ENCODE measurements at places on chromosomes 11 and 22. TPM values are rescaled to one million over a fixed set of nuclear protein-coding genes. Genes with fewer than 3 reads are reported as not detected.

The PMM1 gene
- total RNA-seq = 22.9 TPM

The TSKU gene
- 14.6 TPM for total RNA-seq

The PRG3 gene
- 0.41 TPM for total RNA-seq

The SMIM35 gene
- total RNA-seq = not detected

The MS4A3 gene
- 0.62 TPM for total RNA-seq

The GRK3 gene
- total RNA-seq = 8.5 TPM

The CLMP gene
- total RNA-seq = 34.7 TPM

The NPAS4 gene
- 1.4 TPM for total RNA-seq

The CCDC157 gene
- total RNA-seq = 5.4 TPM

The ZBTB3 gene
- 7.5 TPM for total RNA-seq

The SYNGR1 gene
- 20.0 TPM for total RNA-seq

The CLDN5 gene
- 147 TPM for total RNA-seq

The MPZL2 gene
- total RNA-seq = 27.2 TPM

DNA sequence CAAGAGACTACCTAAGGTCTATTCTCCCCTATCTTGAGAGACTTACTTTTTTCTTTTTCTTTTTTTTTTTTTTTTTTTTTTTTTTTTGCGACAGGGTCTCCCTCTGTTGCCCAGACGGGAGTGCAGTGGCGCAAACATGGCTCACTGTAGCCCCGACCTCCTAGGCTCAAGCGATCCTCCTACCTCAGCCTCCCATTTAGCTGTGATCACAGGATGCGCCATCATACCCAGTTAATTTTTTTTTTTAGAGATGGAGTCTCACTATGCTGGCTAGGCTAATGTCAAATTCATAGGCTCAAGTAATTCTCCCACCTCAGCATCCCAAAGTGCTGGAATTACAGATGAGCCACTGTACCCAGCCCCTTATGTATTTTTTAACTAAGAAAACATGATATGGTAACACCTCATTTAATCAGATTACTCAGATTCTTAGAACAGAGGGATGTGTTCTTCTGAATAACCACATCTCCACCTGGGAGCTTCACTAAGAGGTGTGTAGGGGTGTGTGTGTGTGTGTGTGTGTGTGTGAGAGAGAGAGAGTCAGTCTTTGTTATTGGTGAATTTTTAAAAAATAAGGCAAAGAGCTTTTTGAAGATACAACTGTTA lies 102.9 kb downstream of the USP35 start:
- no peak for DNase-seq

DNA sequence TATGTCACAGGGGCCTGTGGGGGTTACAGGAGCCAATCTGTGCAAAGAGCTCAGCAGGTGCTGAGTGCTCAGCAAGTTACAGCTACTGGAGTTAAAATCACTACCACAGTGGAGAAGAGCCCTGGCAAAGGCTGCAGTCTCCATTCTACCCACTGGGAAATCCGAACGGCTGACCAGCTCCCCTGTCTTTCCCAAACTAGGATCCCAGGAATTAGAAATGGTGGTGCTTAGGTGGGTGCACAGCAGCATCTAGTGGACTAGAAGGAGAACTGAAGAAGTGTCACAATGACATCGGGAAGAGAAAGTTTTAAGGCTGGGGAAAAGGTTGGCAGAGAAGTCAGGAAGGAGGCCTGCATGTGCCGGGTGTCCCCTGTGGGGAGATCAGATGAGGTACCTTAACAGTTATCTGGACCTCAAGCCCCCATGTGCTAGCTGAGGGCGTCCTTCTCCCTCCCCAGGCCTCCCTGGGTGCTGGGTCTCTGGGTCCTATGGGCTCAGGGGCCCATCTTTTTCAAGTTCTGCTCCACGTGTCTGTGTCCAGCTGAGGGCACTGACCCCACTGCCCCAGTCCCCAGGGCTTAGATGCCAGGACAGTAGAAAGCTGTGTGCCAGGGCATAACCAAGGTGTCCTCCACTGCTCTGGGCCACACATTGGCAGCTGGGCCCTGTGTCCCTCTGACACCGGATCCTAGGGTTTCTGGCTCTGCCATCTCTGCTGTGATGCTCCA lies 1.9 kb downstream of the PIWIL3 start:
- peak; percentile 60 for DNase-seq

GRCh38 chr11:11313426-11313825 lies 39.6 kb downstream of the CSNK2A3 start:
- no peak for DNase-seq

DNA sequence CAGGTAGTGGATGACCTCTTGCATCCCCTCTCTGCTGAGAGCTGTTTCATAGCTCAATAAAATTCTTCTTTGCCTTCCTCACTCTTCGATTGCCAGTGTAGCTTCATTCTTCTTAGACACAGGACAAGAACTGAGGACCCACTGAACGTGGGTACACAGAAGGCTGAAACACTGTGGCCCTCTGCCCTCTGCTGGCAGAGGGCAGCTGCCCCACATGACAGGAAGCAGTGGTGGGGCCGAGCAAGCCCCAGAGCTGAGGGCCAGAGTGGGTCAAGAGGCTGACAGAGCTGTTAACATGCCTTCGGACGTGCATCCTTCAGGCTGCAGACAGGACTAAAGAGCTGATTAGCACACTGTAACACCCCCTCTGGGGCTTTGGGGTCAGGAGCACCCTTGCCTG lies 15.6 kb downstream of the SMC1B start:
- peak; percentile 7 for DNase-seq

DNA sequence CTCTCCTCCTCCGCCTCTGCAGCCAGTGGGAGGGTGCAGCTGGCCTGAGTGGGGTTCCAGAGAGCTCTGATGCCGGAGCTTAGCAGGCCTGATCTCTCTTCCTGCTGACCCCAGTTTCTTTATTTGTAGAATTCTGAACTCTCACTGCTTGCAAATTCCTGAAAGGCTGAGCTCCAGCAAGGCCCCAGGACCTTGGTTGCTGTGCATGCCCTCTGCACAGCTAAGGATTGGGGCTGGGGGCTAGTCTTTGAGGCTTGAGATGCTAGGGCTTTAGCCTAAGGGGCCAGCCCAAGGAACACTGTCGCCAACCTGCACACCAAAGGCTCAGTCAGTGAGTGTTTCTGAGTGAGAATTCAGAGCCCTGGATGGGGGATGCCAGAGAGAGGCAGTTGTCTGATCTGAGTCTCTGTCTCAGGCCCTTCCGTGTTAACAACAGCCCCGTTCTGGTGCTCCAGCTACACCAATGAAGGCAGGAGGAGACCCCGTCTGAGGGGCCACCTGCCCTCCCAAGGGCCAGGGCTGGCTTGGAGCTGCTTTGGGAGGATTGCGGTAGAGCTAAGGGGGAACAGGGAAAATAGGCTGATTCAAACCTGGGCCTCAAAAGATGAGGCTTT lies 106.0 kb upstream of the LMO1 start:
- no peak for DNase-seq

- DNase-seq = no peak
Observed at GRCh38 chr22:35305525-35306070, 5.9 kb downstream of the TOM1 start.

GRCh38 chr11:106280036-106280435 lies 202.6 kb downstream of the AASDHPPT start:
- no peak for DNase-seq

DNA sequence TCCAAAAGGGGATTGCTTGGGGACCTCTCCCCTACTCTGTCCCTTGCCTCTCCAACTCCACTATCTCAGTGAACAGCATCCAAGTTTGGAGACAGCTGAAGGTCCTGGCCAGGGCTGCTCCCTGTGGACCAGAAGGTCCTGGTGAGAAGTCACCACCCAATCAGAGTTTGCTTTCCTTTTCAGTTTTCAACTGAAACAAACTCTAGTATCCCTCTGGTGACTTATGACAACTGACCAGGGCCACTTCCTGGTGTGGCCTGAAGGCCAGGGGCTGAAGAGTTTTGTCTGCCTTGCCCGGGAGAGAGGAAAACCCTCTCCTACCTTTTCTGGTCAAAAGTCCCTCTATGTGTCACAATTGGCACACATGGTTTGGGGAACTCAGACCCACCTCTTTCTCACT lies 5.1 kb downstream of the JAML start:
- DNase-seq = no peak

GRCh38 chr11:3203221-3204043 lies 15.2 kb downstream of the MRGPRG start:
- DNase-seq = peak; percentile 10

DNA sequence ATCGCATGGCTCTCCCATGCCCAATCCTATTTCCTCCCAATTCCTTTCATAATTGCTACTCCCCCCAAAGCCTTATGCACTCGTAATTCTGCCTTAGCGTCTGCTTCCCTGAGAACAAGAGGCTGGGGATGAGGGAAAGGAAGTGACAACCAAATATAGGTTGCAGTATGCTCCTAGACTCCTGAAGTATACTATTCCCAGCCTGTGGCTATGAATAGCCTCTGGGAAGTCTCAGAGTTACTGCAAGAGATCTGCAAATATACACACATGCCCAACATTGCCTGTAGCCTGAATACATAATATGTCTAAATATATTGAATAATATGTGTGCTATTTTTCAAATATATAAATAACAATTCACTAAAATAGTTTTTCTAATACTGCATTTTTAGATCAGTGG lies 96.1 kb upstream of the CD44 start:
- peak; percentile 52 for DNase-seq

- no peak for DNase-seq
Observed at GRCh38 chr11:120945042-120945441, 78.9 kb upstream of the TBCEL start.

- no peak for DNase-seq
Observed at GRCh38 chr11:116515664-116516184, 257.1 kb downstream of the BUD13 start.

DNA sequence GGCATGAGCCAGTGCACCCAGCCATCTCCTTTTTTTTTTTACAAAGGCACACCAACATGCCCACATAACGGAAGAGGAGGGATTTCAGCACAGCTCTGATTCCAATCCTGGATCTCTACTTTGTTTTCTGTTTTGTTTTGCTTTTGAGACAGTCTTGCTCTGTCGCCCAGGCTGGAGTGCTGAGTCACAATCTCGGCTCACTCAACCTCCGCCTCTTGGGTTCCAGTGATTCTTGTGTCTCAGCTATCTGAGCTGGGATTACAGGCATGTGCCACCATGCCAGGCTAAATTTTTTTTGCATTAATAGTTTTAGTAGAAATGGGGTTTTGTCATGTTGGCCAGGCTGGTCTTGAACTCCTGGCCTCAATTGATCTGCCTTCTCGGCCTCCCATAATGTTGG lies 28.1 kb downstream of the VSTM5 start:
- no peak for DNase-seq

DNA sequence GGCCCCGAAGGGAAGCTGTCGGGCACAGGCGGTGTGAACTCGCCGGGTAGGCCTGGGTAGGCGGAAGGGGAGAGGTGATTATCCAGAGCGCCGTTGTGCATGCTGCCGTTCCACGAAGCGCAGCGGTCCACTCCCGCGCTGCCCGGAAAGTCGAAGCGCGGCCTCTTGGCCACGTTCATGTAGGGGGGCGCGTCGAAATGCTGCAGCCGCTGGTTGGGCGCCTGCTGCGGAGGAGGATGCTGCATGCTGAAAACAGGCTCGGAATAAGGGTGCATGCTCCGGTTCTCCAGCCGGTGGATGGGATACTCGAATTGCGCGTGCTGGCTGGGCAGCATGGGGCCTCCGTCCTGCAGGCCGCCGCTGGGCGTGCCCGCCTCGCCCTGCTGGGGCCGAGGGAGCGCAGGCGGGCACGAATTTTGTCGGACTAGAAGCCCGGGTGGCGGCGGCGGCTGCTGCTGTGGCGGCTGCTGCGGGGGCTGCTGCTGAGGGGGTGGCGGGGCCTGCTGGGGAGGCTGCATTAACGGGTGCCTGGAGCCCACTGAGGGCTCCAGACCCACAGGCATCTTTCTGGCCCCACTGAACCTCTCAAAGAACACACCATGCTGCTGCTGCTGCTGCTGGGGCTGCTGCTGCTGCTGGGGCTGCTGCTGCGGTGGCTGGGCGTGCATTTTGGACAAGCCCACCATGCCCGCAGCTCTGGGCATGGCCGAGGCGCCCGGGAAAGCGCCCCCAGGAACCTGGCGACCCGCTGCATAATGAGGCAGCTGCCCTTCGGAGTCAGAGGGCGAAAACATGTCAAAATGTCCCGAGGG lies 2.3 kb downstream of the MN1 start:
- peak; percentile 57 for DNase-seq

- DNase-seq = no peak
Observed at GRCh38 chr11:121095561-121095960, 5.5 kb upstream of the TECTA start.

DNA sequence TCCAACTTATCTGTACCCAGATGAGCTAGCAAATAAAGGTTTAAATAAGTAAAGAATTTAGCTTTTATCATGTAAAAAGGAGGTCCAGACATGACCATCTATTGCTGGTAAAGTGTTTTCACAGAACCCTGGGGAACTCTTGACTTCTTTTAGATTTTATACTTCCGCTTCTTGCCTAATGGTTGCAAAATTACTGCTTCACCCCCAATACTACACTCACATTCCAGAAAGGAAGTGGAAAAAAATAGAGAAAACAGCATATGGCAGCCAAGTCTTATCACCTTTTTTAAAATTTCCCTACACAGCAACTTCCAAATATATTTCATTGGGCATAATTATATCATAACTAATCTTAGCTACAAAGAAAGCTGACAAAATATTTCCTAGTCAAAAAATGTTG lies 12.1 kb downstream of the BBOX1 start:
- no peak for DNase-seq

- DNase-seq = no peak
Observed at GRCh38 chr22:39638958-39639357, 68.4 kb downstream of the CACNA1I start.

GRCh38 chr11:36266767-36267166 lies 22.5 kb downstream of the COMMD9 start:
- no peak for DNase-seq

GRCh38 chr22:48757985-48758561 lies 1069.6 kb downstream of the BRD1 start:
- no peak for DNase-seq

GRCh38 chr11:2342557-2342956 lies 34.6 kb upstream of the CD81 start:
- no peak for DNase-seq

- peak; percentile 30 for DNase-seq
Observed at GRCh38 chr22:24588381-24588756, 4.5 kb downstream of the LRRC75B start.

GRCh38 chr22:28351476-28351875 lies 328.2 kb downstream of the TTC28 start:
- DNase-seq = peak; percentile 32

DNA sequence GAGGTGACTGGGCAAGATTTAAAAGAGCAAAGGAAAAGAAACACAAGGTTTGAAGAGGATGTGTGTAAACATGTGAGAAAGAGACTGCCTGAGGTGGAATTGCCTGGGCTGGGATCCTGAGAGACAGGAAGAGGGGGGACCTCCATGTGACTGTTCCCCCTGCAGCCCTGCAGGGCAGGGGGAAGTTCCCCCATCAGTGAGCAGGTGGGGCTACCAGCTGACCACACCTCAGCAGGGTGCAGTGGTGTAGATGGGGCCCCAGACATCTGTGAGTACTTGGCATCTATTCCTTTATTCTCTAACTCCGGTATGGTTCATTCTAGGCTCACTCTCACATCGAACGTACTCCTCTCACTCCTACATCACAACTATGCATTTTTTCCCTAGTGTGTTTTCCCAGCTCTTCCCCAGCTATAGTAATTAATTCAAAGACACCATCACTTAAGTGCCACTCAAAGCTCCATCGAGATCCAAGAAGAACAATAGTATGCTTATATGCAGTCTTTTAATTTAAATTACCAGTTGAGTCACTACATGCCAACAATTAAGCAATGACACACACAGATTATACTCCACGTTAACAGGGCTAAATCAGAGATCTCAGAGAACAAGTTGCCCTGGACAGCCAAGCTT lies 42.7 kb downstream of the LGR4 start:
- DNase-seq = no peak

- no peak for DNase-seq
Observed at GRCh38 chr11:44763121-44763820, 36.5 kb downstream of the TSPAN18 start.
